Caco-2 (cell line): ENCODE measurements at places on chromosomes 11 and 22. TPM values are rescaled to one million over a fixed set of nuclear protein-coding genes. Genes with fewer than 3 reads are reported as not detected.

CYP2D6 gene
- total RNA-seq: 1.7 TPM in 2 replicates

GRCh38 chr11:40139536-40139935, 1319.9 kb downstream of the LRRC4C start:
- DNase-seq: no peak

- DNase-seq: no peak
These were observed 988 bp downstream of the RPS3 start for GRCh38 chr11:75400146-75400865.

DNA sequence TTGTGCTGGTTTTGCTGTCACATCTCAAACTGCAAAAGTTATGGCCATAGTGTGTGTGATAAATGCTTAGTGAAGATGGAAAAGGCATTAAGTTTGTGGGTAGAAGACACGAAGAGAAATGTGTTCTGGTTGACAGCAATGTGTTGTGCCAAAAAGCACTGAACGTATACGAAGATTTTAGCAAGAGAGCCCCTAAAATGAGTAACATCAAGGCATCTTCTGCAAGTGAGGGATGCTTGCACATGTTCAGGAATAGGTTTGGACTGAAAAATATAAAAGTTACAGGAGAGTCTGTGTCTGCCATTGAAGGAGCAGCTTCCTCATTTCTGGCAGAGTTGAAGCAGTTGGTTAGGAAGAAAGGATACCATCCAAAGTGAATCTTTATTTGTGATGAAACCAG, 167.1 kb downstream of the ADAMTS15 start:
- no peak for DNase-seq

- no peak for DNase-seq
These were observed 21.4 kb downstream of the IL17REL start for GRCh38 chr22:49991167-49991566.

DNA sequence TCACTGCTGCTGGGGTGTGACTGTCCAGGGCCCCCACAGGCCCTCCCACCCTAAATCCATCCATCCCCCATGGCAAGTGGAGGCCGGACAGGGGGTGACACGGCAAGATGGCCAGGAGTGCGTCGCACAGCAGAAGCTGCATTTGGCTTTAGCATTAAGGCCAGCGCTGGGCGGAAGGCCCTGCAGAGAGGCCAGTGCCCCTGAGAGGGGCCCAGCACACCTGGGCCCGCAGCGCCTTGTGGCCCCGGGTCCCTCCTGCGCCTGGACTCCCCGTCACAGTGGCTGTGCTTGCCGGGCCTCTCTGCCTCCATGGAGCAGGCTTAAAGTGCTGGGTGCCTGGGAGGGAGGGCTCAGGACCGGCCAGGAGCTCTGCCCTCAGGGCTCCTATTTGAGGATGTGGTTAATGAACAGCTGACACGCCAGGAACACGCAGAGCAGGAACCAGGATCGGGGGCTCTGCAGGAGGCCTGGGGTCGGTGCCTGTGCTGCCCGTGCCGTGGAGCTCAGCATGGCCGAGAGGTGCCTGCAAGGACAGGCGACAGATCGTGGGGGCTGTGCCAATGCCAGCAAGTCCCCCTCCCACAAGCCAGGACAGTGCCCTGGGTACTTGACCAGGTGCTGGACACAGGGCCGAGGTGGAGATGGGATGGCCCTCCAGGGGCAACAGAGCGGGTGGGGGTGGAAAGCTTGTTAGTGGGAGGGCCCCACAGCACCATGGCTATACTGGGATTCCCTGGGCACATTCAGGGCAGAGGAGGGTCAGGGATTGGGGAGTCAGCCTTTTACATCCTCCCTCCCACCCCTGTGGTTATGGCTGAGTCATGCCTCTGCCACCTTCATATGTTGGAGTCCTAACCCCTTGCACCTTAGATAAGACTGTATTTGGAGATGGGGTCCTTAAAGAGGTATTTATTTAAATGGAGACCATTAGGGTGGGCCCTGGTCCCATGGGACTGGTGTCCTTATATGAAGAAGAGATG, 30.9 kb upstream of the CARS1 start:
- DNase-seq: no peak

GRCh38 chr11:102448869-102449224, 3.7 kb downstream of the TMEM123 start:
- DNase-seq: no peak

GRCh38 chr22:42287174-42287890, 16.9 kb upstream of the TCF20 start:
- no peak for DNase-seq
